Hepatocyte (in vitro differentiated cells): ENCODE measurements at places on chromosomes 4 and X.

- no peak for DNase-seq
These were observed 102.5 kb downstream of the FNIP2 start for GRCh38 chr4:158871335-158871724.

GRCh38 chr4:142293536-142293935 lies 552.6 kb downstream of the INPP4B start:
- DNase-seq: no peak

GRCh38 chrX:135543924-135544323 lies 23.5 kb downstream of the INTS6L start:
- no peak for DNase-seq

GRCh38 chrX:136476501-136476900 lies 11.2 kb upstream of the BRS3 start:
- no peak for DNase-seq

GRCh38 chr4:30719454-30720020 lies 632 bp upstream of the PCDH7 start:
- DNase-seq: peak; percentile 76

- no peak for DNase-seq
These were observed 61.9 kb downstream of the PPEF1 start for GRCh38 chrX:18769364-18769763.

DNA sequence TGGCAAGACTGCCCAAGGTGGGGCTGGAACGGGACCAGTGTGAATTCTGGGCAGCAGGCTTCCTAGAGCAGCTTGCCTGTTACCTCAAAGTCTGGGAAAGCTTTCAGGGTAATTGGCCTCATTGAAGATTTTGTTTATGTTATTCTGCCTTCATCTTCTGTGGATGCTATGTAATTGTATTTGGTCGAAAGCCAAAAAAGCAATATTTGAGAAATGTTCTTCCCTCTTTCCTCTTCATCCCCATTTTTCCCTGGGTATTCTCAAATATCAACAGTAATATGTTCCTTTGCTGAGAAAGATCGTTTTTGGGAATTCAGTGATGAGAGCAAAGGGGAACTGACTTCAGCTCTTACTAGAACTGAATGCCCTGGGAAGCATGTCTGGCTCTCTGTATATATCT lies 12.9 kb downstream of the TMEM131L start:
- no peak for DNase-seq

DNA sequence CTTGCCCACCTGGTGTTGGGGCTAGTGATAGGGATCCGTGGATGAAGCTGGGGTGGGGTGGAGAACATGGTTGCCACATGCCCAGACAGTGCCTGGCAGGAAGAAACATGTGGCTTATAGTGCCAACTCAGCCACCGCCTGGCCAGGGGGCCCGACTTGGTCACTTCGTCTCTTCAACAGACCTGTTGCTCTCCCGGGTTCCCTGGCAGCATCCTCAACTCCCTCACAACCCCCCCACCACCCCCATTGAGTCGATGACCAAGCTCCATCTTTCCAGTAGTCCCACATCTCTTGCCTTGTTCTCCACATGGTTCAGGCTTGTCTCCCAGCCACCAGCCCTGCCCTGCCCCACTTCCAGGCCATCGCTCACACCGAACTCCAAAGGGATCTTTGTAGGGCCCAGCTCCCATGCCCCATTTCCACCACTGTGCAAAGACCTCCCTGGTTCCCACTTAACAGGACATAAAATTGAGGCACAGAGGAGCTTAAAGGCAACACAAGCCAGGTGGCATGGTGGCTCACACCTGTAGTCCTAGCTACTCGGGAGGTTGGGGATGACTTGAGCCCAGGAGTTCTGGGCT lies 7.8 kb downstream of the PNCK start:
- no peak for DNase-seq

DNA sequence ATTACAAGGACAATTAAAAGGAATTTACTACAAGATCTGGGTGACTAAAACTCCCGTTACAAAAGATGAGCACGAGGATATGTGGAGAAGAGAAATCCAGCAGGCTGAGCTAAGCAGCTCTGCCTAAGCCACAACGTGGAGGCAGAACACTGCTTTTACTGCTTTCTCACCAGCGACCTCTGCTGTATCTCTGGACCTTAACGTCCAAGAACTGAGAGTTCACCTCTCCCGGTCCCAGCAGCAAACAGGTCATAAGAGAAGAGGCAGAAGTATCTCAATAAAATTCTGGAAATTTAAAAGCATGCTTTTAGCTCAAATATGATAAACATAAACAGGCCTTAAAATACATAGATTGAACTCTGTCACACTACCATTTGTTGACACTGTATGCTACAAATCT lies 81.0 kb downstream of the ADGRA3 start:
- DNase-seq: peak; percentile 76
